GM03348 (cell line): ENCODE measurements at places on chromosomes 4 and X.
A peak's percentile ranks its signal among the peaks of the same experiment; 100 is the strongest.

DNA sequence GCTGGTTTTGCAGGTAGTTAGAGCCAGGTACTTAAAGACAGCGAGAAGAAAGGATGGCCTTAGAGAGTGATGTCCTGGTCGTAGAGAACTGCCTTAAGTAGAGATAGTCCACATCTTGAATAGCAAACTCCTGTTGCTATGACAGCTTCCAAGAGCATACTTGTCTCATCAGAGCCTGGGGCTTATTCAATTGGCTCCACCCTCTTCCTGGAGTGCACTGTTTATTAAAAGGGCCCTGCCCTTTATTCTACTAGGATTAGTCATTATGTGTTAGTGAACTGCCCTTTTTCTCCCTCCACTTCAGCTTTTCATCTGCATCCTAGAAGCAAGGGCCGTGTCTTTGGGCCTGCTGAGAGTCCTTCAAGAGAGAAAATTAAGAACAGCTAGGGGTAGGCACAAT, 94.5 kb upstream of the EOLA2 start:
- DNase-seq: peak; percentile 30

DNA sequence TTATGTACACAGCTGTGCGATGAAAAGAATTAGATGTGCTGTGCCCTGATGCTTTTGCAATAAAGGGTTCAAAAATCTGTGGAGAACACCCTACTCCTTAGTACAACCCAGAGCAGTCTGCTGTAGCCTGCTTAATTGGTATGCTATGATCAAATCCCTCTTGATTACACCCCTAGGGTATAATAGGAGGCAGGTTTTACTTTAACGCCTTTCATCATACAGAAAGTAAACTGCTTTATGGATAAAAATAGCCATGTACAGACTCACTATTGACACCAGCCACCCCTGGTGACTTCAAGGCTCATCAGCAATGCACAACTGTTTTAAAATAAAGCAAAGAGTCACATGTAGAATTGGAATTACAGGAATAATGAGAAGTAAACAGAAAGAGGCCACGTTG, 315.3 kb downstream of the DMD start:
- DNase-seq: no peak

GRCh38 chr4:140826701-140827027, 70.5 kb upstream of the TBC1D9 start:
- no peak for DNase-seq

GRCh38 chrX:77505227-77505626, 58.0 kb downstream of the FGF16 start:
- DNase-seq: peak; percentile 6

DNA sequence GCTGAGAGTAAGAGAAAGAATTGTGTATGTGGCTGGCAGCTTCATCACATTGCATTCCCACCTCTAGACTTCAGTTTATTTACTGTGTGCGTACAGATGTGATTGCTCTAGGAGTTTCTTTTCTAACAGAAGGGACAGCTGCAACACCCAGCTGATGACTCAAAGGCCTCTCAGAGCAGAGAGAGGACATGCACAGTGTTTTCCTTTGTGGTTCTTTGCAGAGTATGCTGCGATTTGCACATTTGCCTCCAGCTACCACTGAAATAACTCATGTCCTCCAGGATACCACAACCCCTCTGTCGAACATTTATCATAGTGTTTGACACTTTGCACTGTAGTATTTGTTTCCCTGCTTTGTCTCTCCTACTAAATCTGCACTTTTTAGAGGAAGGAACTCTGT, 294.1 kb downstream of the STIM2 start:
- peak; percentile 11 for DNase-seq

DNA sequence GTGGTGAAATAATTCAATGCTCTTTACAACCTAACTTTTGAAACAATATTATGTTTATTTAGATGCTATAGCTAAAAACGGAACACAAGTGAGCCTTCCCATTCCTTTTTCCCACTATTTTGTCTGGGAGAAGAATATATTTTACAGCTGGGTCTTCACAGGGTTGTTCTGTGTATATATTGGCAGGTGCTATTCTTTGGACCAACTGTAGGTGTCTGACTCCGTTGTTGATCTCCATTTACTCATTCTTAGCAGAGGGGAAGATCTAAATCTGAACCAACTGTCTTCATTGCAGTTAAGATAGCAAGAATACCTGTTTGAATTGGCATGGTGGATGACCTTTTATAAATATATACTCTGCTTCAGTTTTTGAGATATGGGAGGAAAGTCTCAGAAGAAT, 257.4 kb downstream of the CFAP299 start:
- DNase-seq: no peak

GRCh38 chr4:83855044-83855443, 319.1 kb downstream of the GPAT3 start:
- DNase-seq: peak; percentile 78

DNA sequence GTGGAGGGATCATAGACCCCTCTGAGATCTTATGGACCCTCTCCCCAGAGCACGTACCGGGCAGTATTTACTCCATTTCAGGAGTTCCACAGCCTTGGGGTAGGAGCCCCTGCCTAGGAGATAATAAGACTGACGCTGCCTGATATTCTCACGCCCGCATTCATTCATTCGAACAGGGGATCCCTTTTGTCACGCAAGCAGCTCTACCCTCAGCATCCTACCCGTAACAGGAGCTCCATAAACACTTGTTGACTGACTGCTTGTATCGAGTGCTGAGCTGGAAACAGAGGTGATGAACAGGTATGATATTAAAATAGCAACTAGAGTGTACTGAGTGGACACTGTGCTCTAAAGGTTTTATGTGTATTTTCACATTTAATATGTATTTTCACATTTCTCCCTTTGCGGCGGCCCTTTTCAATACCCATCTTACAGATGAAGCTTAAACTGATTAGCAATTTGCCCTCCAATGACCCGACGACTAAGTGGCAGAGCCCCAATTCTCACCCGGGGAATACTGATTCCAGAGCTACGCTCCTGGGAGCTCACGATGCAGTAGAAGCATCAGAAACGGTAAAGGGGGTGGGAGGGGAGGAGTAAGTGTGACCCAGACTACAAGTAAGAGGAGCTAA, 888 bp downstream of the RAB28 start:
- DNase-seq: peak; percentile 4

DNA sequence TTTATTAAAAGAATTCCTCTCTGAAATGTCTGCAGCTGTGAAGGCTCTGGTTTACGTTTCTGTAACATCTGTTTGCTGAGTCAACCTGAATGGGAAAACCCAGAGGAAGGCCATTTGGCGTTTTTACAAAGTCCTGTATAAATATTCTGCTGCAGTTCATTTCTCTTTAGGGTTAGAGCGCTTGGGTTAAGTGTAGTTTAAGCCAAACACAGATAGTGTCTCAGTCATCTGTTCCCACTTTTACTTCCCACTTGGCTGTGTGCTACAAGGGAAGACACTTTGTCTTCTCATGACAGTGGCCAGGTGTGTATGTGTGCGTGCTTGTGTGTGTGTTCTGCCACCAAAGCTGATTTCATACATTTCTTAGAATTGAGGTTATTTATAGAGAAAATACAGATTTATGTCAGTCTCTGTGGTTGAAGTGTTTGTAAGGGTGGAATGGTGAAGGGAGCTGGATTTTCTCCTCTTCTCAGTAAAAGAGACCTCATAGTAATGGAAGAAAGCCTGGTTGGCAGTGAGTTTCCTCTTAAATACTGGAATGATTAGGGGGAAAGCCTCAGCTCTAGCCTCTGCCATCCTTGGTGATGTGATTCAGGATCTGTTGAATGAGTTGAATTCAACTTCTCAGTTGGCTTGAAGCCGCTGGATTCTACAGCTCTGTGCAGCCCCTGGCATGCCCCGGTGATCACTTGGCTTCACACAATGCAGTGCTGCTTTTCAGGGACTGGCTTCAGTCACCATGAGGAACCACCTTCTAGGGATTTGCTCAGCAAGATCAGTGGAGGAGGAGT, 50.6 kb downstream of the JADE1 start:
- peak; percentile 69 for DNase-seq

DNA sequence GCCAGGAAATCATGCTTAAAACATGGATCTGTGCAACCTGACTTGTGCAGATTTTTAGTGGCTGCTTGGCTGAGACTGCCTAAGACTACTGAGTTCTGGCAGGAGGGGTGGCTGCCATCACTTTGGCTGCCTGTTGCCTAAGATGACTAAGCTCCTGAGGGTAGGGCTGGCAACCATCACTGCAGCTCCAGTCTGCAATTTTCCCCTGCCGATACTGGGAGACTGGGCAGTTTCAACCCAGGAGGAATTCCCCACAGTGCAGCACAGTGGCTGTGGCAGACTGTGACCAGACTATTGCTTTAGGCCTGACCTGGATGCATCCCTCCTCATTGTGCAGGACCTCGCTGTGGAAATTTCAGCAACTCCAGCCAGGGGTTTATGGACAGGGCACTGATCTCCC, 544.9 kb downstream of the ANKRD50 start:
- DNase-seq: peak; percentile 44

DNA sequence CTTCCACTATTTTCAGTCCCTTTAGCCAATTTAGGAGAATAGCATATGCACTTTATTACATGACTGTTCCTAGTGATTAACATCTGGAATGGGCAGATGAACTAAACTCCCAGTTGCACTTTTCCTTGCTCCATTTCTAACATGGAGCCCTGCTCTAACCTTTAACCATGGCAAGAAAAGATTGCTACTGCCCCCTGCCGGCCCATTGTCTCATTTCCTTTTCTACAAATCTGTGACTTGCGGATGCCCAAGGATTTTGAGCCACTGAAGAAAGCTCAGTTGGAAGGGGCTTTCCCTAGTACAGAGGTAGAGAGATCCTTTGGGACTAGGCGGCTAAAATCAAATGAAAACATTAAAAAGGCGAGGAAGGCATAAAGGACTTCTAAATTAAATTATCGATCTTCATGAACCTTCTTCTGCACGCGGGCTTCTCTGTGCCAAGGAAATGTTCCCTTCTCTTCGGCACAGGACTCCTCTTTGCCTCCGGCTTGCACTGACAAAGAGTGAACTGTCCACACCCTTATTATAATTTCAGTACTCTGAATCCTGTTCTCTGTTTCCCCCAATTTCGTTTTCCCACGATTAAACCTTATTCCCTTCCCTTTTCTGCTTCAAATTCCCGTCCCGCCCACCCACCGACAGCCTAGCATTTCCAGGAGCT, 577 bp upstream of the GLRA2 start:
- DNase-seq: peak; percentile 46

DNA sequence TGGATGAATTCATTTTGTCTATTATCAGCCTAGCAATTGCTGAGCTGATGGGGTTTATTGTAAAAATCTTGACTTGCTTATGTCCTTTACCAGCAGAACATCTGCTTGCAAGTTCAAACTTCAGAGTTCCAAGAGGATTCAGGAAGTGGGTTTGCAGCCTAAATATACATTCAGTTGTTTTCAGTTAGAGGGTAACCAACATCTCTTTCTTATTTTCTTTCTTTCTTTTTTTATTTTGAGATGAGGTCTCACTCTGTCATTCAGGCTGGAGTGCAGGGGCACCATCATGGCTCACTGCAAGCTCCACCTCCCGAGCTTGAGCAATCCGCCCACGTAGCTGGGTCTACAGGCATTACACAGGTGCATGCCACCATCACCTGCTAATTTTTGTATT, 31.4 kb upstream of the FHL1 start:
- DNase-seq: no peak

- DNase-seq: no peak
These were observed 589.1 kb downstream of the TRIML1 start for GRCh38 chr4:188728359-188728758.

DNA sequence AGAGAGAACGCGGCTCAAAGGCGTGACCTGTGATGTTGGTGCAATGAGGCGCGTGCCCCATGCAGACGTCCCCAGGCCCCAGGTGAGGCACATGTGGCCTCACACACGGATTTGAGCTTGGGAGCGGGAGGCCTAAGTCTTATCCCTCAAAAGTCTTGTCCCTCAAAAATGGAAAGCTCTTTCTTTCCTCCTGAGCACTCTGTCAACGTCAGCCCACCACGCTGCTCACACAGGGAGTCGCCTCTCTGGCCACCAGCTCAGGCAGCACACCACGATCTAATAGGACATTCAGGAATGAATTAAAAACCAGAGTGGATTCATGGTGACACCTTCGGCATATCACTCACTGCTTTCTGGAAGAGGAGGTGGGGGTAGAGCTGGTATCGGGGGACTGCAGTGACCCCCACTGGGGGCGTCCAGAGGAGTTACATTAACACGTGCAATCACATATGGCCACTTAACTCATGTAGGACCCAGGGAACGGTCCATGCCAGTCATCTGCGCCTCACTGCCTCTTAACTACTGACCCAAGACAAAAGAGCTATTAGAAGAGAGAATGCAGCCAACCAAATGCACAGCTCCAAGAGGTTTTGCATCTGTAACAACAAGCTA, 21.9 kb upstream of the CYP4V2 start:
- DNase-seq: no peak

GRCh38 chr4:129193357-129194100, 97.6 kb downstream of the C4orf33 start:
- DNase-seq: no peak

- no peak for DNase-seq
These were observed 192.2 kb upstream of the CPEB2 start for GRCh38 chr4:14810121-14810520.

- peak; percentile 28 for DNase-seq
These were observed 562.2 kb downstream of the ZIC3 start for GRCh38 chrX:138128027-138128671.

DNA sequence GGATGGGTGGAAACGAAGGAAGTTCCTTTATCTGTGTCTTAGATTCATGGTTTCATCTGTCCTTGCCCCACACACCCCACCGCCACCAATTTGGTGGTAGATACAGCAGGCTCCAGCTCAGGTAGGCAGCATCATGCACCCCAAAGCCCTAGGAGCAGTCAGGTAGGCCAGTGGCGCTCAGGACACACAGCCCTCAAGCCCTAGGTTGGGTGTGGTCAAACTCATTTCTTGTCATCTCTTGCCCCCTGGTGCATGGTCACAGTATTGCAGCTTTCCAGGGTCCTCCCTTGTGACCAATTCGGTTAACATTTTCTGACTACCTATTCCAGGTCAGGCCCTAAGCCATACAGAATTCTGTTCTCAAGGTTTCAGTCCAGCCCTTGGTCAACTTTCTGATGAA, 14.5 kb upstream of the PRRG3 start:
- peak; percentile 17 for DNase-seq

DNA sequence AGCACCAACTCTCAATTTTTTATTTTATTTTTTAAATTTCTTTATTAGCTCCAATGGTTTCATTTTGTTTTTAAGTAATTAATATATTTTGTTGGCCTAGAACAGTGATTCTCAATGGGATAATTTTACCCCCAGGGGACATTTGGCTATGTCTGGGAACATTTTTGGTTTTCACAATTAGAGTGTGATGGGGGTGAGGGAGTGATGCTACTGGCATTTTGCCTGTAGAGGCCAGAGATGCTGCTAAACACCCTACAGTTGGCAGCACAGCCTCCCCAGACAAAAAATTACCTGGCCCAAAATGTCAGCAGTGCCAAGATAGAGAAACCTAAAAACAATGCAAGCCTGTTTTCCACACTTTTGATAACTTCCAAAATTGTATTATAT, 64.6 kb downstream of the HHIP start:
- DNase-seq: no peak
